ENCODE measurements at places on chromosomes 4 and X.

DNA sequence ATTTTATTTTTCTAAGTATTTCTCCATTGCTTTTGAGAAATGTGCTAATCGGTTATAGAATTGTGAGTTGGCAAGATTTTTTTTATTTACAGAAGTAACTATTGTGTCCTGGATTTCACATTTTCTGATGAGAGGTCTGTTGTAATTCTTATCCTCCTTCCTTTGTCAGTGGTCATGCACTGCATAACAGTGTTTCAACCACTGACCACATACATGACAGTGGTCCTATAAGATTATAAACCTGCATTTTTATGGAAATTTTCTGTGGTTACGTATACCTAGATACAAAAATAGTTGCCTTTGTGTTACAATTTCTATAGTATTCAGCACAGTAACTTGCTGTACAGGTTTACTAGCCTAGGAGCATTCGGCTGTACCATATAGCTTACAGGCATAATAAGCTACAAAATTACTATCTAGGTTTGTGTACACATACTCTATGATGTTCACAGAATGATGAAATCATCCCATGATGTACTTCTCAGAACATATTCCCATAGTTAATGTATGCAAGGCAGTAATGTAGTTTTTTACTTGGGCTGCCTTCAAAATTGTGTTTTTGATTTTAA is 47.8 kb downstream of the APELA start:
- DNase-seq, result no peak

DNA sequence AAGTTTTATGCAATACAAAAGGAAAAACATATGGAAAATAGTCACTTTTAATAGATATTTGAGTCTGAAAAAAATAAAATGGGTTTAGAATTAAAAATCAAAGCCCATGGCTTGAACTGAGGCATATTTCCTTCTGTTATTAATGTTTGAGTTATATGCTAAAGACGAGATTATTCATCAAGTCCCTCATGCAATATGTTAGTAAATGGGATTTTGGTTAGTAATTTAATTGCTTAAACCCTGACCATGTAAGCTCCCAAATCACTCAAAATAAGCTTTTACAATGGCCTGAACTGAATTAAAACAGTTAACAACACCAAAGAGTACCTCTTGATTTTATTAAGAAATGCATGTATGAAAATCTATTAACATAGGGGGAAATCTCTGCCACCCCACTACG is 12.1 kb downstream of the UNC5C start:
- no peak for DNase-seq

DNA sequence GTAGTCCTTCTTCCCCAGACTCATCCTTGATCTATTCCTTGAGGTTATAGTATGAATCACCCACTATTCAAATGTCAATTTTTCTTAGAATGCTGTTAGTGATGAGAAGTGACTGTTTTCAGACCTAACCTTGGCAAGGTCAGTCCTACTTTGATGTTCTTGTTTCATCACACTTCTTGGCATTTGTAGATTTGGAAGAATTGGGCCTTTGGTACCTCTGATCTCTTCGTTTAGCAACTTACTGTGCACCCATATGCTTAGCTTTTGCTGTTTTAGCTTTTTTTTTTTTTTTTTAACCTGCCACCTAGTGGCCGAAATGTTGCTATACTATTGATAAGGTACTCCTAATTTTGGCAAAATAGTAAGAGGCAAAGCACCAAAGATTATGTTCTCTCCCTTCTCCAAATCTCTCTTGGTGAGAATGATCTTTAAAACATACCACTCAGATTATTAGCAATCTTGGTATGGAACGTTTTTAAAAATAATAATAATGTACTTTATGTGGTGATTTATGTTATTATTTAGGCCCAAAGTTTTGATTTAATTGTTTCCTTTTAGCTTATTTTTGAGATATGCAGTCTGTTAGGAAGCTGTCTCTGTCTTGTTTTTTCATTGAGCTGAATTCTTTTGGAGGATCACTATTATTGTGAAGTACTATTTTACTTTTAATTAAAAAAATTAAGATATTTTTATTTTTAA is 16.6 kb downstream of the DCK start:
- DNase-seq, result peak; percentile 70

GRCh38 chrX:78725287-78725686 is 22.2 kb upstream of the LPAR4 start:
- DNase-seq, result peak; percentile 31

DNA sequence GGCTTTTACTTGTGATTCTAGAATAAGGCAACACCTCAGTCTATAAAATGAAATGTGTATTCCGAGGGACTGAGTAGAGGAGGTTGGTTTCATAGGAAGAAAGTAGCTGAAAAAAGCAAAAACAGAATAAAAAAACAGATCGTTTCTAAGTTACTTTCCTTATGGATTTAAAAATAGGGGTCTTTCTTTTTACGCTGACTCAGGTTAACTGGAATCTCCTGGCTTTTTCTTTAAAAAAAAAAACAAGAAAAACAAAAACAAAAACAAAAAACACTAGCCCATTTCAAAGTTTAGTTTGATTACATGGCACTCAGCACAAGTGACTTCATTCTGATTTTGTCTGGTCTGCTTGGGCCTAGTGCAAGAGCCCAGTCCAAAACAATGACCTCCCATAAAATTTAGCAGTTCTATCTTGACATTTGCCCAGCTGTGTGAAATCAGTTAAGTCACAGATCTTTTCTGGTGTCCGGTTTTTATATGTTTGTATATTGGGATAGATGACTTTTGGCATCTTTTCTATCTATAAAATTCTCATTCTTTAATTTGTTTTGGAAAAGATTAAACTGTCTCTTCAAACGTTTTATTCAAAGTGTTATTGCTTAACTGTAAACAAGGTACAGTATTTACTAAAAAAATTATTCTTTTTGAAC is 222.7 kb upstream of the HTR2C start:
- DNase-seq, result no peak

GRCh38 chrX:148865277-148866210 is 365.1 kb downstream of the AFF2 start:
- no peak for DNase-seq

GRCh38 chr4:167233685-167234315 is 494 bp downstream of the SPOCK3 start:
- peak; percentile 36 for DNase-seq

DNA sequence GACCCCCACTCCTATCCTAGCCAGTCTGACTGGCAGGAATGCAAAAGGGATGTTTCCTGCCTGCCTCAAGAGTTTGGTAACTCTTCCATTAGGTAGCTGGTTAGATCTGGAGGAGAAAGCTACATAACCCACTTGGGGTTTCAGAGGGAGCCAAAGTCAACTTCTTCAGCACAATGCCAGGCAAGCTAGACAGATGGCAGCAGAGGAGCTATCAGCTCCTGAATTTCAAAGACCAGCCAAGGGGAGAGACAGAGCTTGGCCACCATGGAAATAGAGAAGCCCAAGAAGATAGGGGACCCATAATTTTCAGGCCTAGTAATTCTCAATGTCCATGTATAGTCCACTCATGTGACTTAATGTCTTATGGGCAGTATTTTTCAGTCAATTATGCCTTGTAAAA is 56.4 kb downstream of the PGRMC1 start:
- DNase-seq, result no peak

- peak; percentile 47 for DNase-seq
Measured at GRCh38 chrX:130539721-130540321, 138.0 kb downstream of the RBMX2 start.

- no peak for DNase-seq
Measured at GRCh38 chrX:119401569-119401968, 2.4 kb downstream of the SLC25A43 start.

- DNase-seq, result no peak
Measured at GRCh38 chr4:13528821-13529127, 15.5 kb downstream of the NKX3-2 start.

DNA sequence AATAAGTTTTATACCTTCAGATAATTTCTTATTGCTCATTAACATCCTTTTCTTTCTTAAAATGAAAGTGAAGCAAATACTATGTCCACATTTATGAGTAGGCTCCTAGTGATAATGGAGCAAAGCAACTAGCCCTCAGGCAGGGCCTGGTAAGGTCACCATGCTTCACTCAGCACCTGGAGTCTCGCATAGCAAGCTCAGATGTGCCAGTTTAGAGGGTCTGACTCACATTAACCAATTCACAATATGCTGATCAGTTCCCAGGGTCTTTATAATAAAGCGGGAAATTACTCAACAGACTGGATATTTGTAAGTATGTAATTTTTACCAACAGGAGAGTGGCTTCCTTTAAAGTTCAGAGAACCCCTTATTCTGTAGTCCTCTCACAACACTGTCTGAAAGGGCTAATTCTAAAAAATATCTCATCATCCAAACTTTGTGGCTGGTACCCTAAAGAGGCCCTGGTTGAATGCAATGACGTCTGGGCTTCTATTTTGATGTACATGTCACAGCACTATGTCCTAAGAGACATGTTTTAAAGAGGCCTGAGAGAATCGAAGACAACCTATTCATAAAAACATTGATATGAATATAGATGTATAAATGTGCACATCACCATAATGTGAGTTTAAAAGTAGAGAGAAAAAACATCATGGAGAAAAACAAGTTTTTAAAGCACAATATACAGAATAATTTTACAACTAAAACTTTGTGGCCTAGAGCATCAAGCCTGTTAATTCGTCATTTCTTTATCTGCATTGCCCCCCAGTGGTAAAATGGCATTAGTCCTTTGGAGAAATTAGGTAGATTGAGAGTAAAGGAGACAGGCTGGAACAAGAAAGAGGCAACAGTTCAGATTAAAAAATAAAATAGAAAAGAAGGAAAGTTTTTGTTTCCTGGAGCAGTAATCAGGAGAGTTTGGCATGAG is 44.3 kb downstream of the IL21 start:
- DNase-seq, result peak; percentile 56

DNA sequence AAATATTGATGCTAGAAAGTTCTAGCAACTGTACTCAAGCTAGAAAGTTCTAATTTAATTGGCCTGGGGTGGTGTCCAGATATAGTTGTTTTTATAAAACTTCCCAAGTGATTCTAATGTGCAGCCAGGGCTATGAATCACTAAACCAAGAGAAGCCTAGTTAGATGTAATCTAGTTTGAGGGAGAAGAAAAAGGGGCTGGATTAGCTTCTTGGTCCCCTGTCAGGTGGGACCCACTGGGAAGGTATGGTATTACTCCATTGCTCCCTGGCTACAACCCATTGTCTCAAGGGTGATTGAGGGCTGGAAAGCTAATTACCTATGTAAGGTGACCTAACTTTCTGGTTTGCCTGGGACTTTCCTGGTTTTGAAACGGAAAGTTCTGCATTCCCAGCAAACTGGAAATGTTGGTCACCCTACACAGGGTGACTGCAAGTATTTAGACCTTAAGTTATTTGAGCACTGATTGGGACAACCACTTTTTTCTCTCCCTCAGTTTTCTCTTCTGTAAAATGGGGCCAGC is 23.9 kb upstream of the MSN start:
- DNase-seq, result no peak

GRCh38 chr4:182604161-182604622 is 313.0 kb downstream of the DCTD start:
- DNase-seq, result peak; percentile 54

DNA sequence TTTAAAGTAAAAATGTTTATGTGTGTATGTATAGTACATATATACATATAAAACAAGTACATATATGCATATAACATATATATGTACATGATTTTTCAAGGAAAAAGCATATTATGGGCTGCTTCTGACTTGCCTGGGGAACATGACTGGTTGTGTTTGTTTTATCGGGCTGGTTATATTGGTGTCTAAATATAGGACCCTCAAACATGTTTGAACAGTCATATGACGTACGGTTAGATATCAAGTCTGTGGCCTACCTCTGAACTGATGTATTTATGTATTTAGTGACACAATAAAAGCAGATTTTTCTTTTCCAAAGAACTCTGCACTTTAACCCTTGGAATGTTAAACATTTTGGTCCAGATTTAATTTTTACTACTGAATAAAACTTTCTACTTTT is 37.9 kb upstream of the ARSD start:
- DNase-seq, result no peak

- DNase-seq, result no peak
Measured at GRCh38 chrX:367866-368265, 18.8 kb downstream of the PPP2R3B start.

DNA sequence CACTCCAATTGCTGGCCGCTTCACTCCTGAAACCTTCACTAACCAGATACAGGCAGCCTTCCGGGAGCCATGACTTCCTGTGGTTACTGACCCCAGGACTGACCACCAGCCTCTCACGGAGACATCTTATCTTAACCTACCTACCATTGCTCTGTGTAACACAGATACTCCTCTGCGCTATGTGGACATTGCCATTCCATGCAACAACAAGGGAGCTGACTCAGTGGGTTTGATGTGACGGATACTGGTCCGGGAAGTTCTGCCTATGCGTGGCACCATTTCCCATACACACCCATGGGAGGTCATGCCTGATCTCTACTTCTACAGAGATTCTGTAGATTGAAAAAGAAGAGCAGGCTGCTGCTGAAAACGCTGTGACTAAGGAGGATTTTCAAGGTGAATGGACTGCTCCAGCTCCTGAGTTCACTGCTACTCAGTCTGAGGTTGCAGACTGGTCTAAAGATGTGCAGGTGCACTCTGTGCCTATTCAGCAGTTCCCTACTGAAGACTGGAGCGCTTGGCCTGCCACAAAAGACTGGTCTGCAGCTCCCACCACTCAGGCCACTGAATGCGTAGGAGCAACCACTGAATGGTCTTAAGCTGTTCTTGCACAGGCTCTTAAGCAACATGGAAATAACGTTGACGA is 35.8 kb upstream of the PRDM8 start:
- no peak for DNase-seq

- DNase-seq, result peak; percentile 79
Measured at GRCh38 chr4:100736641-100737451, 219.0 kb upstream of the EMCN start.

GRCh38 chrX:153633048-153633447 is 14.0 kb upstream of the DUSP9 start:
- DNase-seq, result no peak

DNA sequence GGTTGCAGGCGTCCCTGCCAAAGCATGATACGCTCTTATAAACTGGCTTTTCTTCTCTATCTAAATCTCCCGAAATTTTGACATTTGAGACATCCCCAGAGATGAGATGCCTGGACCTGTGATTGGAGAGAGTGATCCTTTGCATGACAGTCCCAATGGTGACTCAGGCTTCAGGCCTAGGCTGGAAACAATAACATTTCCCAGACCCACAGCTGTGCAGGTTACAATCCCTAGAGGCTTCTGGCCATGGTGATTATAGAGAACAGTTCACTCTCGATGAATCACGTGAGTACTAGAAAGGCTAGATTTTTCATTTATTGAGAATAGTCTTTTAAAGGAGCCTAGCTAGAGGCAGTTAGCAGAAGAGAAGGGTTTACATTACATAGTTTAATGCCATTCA is 75.9 kb downstream of the SPATA18 start:
- DNase-seq, result peak; percentile 88

- no peak for DNase-seq
Measured at GRCh38 chr4:150232029-150232428, 153.8 kb downstream of the DCLK2 start.

GRCh38 chr4:120694973-120695372 is 227.6 kb downstream of the PRDM5 start:
- DNase-seq, result peak; percentile 78

All from muscle of leg (tissue), 16 donors.